Left lobe of liver (tissue), 2 donors: ENCODE measurements at places on chromosomes 6 and 20.

GRCh38 chr6:144582939-144583613, 297.9 kb downstream of the UTRN start:
- DNase-seq = no peak

DNA sequence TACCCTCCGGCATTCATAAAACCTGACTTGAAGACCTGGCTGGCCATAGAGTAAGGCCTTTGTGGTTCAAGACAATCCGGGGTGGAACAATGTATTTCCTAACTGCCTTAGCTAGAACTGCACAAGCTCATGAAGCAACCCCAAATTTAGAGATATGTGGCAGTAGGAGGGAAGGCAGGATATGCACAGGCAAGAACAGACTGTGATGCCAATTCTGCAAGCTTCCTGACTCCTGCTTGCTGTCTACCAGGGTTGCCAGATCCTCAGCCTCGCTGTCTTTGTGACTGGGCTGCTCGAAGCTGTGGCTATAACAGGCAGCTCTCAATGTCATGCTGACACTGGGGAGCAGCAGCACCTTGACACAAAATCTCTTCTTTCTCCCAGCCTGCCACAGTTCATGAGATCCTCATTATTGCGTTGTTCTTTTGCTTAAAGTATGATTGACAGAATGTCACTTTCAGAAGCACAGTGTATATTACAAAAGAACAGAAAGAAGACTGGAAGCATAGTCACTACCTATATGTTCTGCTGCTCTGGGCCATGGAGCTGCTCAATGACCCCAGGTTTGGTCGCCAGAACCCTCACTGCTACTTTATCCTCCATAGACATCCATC, 18.3 kb upstream of the SHLD1 start:
- DNase-seq = no peak

GRCh38 chr20:3716195-3716834, 3.9 kb upstream of the SIGLEC1 start:
- DNase-seq = no peak

- DNase-seq = no peak
Measured at GRCh38 chr6:154872542-154873114, 122.5 kb upstream of the TIAM2 start.

GRCh38 chr20:49281059-49281912, 3.4 kb upstream of the ZNFX1 start:
- no peak for DNase-seq

GRCh38 chr20:32114305-32114960, 4.9 kb downstream of the TM9SF4 start:
- no peak for DNase-seq

DNA sequence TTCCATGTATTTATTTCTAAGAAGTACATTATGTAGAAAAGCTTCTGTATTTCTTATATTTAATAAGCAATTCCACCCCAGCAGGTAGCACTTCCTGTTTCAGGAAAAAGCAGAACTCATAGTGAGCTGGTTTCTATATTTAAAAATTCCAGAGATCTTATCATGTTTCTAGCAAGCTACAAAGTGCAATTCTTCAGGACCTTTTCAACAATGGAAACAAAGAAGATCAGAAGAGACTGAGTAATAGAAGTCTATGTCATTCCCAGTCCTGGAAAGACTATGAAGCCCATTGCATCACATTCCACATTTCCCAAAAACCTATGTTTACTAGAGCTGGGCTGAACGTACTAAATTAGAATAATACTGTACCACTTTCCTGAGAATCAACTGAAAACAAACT, 302.6 kb upstream of the NRSN1 start:
- no peak for DNase-seq

DNA sequence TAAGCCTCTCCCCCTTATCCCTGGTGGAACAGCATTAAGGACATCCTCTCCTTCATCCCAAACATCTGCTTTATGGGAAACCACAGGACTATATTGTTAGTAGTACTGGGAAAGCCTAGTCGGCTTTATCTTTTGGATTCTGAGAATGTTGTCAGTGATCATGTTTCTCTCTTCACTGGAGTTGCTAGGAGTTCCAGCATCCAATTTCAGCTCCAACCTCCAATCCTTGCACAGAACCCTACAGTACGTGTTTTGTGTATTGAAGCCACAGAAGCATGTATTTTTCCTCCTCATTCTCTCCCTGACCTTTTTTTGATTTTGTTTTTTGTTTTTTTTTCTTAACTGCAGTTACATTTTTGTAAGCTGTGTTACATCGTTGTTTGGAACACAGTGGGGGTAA, 84.0 kb downstream of the PHACTR3 start:
- DNase-seq = no peak

GRCh38 chr6:81575442-81575841, 177.0 kb downstream of the TENT5A start:
- no peak for DNase-seq

DNA sequence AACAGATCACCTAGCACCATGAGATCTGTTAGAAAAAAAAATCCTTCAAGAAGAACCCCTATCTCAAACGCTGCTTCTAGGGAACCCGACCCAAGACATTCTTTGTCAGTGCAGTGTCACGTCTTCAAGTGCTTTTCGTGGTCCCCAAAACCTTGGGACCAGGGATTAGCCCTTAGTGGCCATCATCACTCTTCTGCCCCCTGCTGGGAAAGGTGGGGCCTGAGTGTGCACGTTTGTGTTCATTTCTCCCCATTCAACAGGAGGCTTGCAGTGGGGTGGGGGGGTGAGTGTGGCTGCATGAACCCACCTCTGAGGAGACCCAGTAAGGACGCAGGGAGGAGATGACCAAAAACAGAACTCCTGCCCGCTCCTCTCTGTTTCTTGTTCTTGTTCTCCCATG, 218.2 kb upstream of the RNF24 start:
- DNase-seq = no peak

GRCh38 chr20:48339190-48339985, 488.4 kb downstream of the PREX1 start:
- no peak for DNase-seq

- DNase-seq = no peak
Measured at GRCh38 chr6:31557443-31558317, 10.3 kb downstream of the NFKBIL1 start.

- DNase-seq = no peak
Measured at GRCh38 chr20:59817846-59818615, 115.4 kb downstream of the SYCP2 start.

DNA sequence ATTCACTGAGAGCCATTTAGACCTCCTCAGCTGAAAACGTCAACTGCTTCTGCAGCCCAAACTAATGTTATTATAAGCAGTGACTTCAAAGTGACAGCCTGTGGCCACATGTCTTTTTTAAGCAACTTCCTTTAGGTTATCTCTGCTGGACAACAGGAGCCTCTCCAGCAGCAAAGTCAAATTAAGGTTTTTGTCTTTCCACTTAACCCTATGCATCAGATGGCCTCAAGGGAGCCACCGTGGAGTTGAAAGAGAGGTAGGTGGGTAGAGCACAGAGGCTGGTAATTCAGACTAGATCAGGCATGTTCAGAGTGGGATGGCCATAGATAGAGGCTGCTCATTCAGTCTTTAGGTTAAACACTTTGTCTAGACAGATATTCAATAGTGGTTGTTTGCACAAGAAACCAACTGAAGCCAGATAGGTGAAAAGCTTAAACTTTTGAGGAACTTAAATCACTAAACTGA, 300.6 kb upstream of the ECI2 start:
- no peak for DNase-seq

DNA sequence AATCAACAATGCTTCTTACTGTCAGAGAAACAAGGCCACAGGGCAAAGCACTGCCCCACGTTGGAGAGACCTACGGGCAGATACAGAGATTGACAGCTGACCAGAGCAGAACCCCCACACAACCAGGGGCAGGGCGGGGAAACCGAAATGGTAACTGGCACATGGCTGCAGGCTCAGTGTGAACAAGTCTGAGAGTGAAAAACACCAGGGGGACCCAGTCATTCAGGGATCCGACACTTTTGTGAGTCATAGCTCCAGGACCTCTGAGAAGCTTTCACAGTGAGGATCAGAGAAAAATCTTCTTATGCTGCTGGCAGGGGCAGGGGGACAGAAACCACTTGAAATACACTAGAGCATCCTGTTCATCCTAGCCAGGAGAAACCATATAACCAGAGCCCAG, 254.2 kb downstream of the C6orf118 start:
- no peak for DNase-seq

GRCh38 chr6:159399751-159400221, 230.6 kb downstream of the FNDC1 start:
- DNase-seq = no peak
